ENCODE measurements at places on chromosomes 11 and 22. TPM values are rescaled to one million over a fixed set of nuclear protein-coding genes. Genes with fewer than 3 reads are reported as not detected.
A peak's percentile ranks its signal among the peaks of the same experiment; 100 is the strongest.

C11orf16 gene
- not detected for total RNA-seq

DNA sequence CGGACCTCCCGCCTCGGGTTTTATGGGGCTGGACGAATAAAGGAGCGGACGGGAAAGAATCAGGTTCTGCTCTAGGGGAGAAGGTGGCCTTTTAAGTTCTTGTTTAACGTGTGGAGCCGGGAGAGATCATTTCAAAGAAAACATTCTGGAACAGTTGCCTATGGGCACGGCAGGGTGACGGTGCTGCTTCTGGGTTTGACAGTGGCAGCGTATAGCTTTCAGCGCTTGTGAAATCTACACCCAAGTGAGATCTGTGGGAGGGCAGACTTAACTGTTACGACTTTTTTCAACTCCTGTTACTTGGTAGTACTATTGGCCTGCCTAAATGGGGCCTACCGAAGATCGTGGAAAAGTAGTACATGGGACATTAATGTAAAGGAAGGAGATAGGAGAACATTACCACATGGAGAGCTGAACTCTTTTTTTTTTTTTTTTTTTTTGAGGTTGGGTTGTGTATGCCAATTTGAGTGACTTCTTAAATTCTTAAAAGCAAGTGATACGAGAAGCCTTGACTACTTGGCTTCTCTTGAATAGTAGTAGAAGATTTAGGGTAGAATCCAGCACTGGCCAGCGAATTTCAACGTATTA lies 743 bp downstream of the USP47 start:
- DNase-seq, result peak; percentile 52

- DNase-seq, result no peak
These were observed 9.9 kb upstream of the KCNJ5 start for GRCh38 chr11:128881221-128881620.

- DNase-seq, result no peak
These were observed 40.9 kb downstream of the RNF141 start for GRCh38 chr11:10499874-10500601.

- DNase-seq, result no peak
These were observed 67.6 kb downstream of the MPPED1 start for GRCh38 chr22:43479301-43479950.

DNA sequence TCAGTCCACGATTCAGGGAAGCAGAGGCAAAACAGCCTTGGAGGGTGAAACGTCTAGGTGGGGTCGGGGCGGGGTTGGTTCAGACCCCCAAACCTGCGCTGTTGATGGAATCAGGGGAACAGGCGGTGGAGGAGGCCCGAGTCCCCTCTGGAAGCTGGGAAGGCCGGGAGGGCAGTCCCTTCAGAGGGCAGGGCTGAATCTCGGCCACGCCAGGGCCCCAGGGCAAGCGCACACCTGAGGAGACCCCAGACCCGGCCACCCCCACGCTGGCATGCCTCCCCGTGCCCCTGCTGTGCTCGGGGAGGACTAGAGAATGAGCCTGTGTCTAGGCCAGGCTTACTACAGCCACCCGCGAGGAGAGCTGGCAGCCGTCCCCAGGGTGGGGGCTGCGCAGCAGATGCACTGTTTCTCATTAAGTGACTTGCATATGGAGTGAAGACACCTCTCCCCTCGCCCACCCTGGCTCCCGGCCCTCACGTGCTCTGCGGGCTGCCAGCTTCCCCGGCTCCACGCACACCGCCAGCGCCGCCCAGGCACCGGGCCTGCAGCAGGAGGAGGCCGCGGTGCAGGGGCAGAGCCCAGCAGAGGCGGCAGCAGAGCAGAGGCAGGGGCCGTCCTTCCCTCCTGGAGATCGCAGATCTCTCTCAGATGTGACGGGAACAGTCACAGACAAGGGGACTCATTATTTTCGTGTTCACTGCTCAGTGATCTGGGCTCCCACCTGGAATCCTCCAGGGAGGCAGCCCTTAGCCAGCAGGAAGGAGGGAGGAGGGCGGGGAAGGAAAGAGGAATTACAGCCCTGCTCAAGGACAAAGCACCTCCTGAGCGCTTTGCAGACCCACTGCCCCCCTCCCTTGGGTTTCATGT lies 47.1 kb upstream of the OPCML start:
- no peak for DNase-seq

GRCh38 chr11:6356503-6357055 lies 33.7 kb upstream of the SMPD1 start:
- no peak for DNase-seq

DNA sequence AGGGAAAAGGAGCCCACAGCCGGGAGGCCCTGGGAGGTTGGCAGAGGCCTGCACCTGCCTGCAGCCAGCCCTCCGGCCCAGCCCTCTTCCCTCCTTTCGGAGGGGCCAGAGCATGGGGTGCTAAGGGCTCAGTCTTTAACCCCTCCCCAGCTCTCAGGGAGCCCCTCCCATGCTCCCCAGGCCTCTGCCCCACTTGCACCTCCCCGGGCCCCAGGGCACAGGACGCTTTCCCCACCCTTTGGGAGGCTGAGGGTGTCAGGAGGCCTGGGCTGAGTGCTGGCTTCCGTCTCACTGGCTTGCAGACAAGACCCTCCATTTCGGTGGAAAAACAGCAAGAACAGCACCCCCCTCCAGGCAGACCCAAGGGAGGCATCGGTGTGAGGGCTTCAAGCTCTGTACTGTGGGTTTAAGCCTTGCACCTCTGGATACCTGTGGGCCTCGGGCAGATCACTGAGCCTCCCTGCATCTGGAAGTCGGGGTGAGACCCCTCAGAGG lies 7.3 kb downstream of the ASCL2 start:
- DNase-seq, result no peak

All from naive thymus-derived CD8-positive, alpha-beta T cell (primary cell).